ENCODE measurements at places on chromosomes 7 and 10.

GRCh38 chr7:113487925-113488731 is 369.8 kb upstream of the SMIM30 start:
- no peak for DNase-seq

DNA sequence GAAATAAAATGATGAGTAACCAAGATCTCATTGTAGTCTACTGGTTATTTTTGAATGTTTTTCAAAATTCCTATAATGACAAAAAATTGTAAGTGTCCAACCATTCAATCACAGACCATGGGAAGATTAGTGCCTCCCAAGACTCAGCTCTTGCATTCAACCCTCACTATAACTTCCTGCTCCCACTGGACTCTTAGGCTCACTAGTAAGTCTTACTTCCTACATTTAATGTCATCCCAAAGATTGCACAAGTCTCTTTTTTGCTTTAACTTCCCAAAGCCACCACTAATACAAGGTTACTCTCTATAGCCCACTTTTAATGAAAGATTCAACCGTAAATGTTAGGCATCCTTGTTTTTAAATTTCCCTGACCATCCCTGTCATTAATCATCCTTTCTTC is 111.9 kb upstream of the NRBF2 start:
- no peak for DNase-seq

GRCh38 chr7:95209788-95210187 is 114.5 kb downstream of the PON1 start:
- peak; percentile 69 for DNase-seq

DNA sequence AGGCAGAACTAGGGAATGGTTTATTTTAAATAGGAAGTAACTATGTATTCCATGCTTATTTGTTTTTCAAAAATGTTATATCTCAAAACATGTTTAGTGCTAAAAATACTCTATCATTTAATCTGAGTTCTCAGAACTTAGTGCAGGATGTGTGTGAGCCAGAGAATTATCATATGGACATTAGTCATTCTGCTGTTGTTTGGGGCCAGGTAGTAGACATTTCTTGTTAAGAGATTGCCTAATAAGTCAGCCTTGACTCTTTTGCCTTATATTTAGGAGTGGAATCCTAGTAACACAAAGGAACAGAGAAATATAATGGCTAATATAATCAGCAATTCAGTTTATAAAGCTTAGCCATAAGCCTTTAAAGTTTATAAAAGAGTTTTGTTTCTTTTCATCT is 149.8 kb downstream of the CCSER2 start:
- no peak for DNase-seq

DNA sequence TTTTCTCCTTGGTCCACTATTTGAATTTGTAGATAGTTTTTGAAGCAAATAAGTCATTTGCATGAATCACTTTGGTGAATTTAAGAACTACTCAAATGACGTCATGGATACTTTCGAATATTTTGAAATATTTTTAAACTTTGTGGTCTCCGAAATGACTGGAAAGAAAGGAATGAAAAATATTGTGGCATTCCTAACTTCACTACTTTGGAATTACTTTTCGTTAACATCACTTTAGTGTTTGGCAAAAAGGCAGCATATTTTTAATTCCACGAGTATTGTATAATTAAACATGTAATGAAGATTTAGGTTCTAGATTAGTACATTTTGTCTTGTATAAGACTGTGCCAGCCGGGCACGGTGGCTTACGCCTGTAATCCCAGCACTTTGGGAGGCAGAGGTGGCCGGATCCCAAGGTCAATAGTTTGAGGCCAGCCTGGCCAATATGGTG is 35.3 kb upstream of the ZRANB1 start:
- DNase-seq, result peak; percentile 30

GRCh38 chr10:12960941-12961340 is 40.6 kb downstream of the CCDC3 start:
- DNase-seq, result no peak

DNA sequence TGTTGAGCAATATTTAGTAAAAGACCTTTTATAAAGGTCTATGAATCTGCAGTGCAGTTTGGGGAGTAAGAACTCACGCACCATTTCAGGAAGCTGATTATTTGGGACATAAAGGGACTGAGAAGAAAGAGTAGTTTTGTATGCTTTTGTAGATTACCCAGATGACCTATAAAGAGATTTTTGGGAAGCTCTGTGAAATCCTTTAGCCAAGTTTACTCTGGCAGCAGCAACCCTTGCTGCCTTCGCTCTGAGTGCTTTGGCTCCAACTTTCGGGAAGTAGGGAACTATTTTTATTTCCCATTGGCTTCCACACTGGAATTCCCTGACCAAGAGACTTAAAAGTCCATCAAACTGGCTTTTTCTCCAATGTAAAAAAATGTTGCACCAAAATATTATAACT is 1110.1 kb upstream of the PHF14 start:
- no peak for DNase-seq

DNA sequence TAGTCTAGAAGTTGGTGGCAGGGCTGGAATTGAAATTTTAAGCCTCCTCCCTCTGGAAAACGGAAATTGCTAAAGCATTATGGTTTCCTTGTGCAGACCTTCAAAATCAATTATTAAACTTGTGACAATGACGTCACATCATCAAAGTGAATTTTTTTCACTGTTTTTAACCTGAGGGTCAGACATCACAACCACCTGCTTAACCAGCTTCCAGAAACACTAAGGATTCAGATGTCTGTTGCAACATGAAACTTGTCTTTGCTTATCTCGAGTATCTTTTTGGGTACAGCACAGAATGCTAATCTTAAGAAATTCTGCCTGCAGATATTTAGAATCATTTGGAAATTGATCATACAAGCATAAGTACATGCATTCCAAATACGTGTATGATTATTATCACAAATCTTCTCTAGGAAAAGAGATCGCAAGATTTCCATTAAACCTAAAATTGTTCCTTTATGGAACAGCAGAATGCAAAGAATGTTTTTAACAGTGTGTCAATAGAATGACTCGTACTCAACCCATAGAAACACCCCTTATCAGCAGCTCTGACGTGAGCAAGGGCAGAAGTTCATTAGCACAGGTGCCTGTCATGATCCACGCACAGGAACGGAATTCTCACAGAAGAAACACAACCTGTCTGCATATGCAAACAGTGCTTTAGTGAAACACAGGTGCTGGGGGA is 4.1 kb upstream of the GTPBP4 start:
- no peak for DNase-seq

GRCh38 chr10:24826009-24826408 is 102.3 kb upstream of the ARHGAP21 start:
- no peak for DNase-seq

DNA sequence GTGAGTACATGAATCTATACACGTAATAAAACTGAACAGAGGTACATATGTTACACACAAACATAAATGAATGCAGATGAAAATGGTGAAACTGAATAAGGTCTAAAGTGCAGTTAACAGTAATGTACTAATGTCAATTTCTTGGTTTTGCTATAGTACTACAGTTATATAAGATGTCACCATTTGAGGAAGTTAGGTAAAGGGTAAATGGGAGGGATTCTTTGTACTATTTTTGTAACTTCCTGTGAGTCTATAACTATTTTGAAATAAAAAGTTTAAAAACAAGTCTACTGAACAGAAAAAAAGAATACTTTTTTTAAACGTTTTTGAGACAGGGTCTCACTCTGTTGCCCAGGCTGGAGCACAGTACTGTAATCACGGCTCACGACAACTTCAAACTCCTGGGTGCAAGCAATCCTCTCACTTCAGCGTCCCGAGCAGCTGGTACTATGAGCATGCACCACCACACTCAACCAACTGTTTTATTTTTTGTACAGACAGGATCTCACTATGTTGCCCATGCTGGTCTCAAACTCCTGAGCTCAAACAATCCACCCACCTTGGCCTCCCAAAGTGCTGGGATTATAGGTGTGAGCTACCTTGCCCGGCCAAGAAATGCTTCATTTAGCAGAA is 71.5 kb downstream of the WAPL start:
- DNase-seq, result no peak

- no peak for DNase-seq
Measured at GRCh38 chr10:85464336-85464735, 902.3 kb downstream of the GRID1 start.

- DNase-seq, result peak; percentile 58
Measured at GRCh38 chr7:98641646-98642500, 24.8 kb downstream of the NPTX2 start.

DNA sequence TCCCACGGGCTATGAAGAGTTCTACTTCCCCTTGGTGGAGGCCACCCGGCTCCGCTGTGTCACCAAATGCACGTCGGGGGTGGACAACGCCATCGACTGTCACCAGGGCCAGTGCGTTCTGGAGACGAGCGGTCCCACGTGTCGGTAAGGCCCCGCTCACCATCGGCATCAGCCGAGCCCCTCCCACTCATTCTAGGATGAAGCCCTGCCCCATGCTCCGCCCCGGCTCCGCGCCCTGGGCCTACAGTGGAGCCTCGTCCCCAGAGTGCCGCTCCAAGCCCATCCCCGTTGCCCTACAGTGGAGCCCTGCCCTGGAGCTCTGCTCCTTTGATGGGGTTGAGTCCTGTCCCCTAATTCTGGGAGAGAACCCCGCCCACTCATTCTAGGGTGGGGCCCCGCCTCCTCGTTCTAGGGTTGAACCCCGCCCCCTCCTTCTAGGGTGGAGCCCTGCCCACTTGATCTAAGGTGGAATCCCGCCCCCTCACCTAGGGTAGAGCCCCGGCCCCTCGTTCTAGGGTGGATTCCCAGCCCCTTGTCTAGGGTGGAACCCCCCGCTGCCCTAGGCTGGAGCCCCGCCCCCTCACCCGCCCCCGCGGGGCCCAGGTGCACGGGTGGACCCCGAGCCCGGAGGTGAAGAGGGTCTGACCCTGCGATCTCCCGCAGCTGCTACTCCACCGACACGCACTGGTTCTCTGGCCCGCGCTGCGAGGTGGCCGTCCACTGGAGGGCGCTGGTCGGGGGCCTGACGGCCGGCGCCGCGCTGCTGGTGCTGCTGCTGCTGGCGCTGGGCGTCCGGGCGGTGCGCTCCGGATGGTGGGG is 3.4 kb upstream of the MUC12 start:
- peak; percentile 94 for DNase-seq

GRCh38 chr10:98414578-98414931 is 427 bp downstream of the PYROXD2 start:
- DNase-seq, result no peak

DNA sequence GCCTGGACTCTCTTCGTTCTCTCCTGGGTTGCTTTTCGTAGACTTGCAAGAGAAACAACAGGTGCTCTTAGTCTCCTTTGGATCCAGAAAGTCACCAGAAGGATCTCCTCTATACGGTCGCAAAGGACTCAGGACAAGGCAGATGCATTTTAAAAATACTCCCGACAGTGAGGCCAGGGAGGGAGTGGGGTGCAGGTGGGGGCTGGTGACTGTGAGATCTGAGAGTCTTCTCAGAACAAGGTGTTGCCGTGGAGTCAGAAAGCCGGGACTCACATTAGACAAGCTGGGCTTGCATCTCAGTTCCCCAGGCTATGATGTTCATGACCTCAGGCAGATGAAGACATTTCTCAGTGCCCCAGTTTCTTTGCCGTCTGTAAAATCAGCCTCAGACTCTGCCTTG is 507.2 kb downstream of the TCERG1L start:
- DNase-seq, result no peak

DNA sequence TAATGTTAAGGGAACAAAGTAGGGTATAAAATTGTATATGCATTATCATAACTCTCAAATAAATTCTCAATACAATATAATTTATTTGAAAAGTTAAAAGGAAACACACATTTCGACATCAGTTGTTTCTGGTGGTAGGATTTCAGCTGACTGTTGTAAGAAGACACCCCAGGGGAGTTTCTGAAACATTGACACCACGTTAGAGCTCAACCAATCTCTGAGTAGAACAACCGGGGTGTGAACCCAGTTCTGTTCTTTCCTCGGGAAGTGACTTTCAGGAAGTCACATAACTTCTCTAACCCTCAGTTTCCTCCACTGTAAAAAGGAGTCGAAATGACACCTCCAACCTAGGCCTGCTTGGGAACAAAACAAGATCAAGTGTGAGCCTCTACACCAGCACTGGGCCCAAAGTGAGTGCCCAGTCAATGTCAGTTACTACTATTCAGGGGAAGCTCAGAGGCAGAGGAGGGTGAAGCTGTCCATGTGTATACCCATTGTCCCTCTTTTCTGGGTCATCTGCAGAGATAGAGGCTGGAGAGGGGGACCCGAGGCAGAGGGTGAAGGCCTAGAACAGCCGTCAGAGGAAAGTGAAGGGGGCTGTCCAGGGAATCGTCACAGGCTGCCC is 67.1 kb downstream of the AOAH start:
- no peak for DNase-seq

- peak; percentile 87 for DNase-seq
Measured at GRCh38 chr7:45579391-45579801, 5.2 kb downstream of the ADCY1 start.

GRCh38 chr7:40676221-40676620 is 541.4 kb downstream of the SUGCT start:
- no peak for DNase-seq

GRCh38 chr10:25017154-25017590 is 760 bp downstream of the THNSL1 start:
- DNase-seq, result no peak

DNA sequence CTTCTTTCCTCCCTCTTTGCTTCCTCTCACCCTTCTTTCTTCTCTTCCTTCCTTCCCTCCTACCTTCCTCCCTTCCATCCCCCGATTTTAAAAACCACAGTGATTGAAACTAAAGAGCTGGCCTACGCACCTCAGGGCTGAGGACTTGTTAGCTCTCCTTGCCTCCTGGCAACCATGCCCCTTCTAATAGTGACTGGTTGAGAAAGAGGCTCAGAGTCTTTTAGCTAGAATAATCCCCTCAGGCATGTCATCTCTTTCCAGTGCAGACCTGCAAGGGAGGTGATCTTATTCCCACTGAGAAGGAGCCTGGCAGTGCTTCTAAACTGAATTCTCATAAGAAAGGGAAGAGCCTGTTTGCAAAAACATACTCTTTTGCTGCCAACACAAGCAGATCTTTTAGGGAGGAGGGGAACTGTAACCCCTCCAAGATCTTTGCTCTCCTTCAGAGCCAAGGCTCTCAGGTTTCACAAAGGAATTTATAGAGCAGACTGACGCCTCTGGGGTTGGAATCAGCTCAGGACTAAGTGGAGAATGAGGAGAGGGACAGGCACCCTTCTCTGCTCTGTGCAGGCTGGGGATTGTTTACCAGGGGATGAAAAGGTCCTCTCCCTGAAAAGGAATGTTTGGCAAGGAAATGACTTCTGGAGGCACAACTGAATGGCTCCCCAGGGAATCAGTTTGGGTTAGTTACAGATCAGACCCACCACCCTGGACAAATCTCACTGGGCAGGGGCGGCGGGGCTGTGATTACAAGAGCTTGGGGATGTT is 9.4 kb upstream of the ANKRD1 start:
- peak; percentile 77 for DNase-seq

DNA sequence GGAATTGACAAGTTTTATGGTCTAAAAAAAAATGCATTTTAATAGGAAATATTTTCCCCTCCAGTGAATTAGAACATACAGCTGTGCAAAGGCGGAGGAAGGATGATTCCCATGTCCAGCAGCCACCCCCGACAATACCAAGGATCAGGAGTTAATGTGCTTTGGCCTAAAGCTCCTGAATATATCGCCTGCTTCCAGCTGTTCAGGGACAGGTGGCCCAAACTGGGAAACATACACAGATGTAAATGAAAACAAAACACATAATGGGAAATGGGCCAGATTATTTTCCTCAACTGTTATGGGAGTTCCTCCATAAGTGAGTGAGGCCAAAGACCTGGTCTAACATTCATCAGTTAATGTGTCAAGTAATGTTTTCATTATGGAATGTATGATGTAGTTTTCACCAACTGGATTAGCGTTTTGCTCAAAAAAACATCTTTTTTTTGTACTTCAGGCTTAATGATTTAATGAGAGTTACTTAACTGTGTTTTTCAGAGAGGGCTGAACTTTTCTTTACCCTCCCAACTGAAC is 55.1 kb upstream of the LAMB1 start:
- no peak for DNase-seq

- DNase-seq, result no peak
Measured at GRCh38 chr10:127344346-127344745, 148.0 kb upstream of the INSYN2A start.

All from eye (tissue), 1 donor.